ENCODE measurements at places on chromosomes 1 and 21.

DNA sequence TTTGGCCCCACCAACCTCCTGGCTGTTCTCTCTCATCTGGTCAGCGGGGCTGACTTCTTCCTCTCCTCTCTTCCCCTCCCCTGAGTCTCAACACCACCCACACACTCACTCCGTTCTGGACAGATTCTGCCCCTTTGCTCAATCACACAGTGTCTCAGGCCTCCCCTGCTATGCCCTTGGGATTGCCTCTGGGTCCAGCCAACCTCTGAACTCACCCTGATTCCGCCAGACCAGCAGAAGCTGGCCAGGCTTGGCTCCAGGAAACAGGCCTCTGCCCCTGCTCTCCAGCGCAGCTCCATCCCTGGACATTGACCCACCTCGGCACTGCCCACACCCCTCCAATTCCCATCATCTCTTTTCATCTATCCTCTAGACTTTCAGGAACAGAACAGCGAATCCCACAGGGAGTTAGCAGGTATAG, 22.1 kb downstream of the AHDC1 start:
- no peak for DNase-seq

DNA sequence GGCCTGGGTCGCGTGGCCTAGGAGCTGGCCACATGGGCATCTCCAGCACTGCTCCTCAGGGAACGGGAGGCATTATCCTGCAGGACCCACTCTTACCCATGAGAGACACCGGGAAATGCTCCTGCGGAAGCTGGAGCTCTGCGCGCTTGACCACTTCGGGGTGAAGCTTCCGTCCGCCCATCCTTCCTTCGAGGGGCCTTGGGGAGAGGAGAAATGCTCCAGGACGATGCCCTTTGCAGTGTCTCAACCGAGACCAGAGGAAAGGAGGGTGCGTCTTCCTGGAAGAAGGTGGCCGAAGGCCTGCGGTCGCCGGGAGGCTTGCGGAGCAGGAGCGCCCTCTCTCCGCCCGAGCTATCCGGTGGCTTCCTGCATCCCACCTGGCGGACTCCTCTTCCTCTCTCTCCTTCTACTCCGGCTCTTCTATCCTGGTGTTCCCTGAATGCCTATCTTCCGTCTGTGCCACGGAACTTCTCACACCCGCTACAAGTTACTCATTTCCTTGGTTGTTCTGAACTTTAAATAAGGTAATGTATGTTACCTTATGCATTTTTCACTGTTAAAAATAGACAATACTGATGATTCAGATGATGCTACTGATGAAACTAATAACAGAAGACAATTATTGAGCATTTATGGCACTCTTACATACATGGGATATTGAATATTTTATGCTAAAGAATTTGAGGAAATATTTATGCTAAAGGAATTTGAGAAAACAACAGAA, 91.4 kb downstream of the PRKAB2 start:
- no peak for DNase-seq

GRCh38 chr1:116374353-116375147, 1.5 kb downstream of the ATP1A1 start:
- no peak for DNase-seq

DNA sequence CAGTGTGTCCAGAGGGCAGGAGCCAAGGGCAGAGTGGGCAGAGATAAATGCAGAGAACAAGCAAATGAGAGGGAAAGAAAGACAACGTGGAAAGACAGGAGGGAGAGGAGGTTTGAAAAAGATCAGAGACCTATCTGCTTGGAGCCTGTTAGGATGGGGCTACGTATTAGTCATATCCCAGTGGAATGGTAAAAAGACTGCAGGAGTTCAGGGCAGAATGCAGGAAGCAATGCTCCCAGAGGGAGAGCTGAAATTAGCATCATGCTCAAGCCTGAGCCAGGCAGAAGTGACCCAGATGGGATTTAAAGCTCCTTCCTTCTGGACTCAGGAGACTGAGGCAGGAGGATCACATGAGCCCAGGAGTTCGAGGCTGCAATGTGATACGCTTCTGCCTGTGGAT, 261.3 kb upstream of the CHRM3 start:
- DNase-seq, result no peak

DNA sequence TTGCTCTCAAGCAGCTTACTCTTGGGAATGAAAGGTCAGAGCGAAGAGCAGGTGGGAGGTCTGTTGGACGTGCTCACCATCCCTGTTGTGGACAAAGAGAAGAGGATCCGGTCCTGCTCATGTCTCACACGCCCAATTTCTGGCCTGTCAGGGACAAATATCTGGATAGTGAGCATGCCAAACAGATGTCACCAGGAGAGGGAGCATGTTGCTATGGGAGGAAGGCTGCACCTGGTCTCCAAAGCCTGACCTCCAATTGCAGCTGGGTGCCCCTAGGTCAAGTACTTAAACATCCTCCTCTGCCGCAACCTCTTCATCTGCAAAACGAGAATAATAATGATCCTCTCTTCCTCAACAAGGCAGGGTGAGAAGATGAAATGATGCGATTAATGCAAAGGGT, 53.4 kb downstream of the DMRTA2 start:
- DNase-seq, result no peak
